ENCODE measurements at places on chromosomes 3 and 15.

DNA sequence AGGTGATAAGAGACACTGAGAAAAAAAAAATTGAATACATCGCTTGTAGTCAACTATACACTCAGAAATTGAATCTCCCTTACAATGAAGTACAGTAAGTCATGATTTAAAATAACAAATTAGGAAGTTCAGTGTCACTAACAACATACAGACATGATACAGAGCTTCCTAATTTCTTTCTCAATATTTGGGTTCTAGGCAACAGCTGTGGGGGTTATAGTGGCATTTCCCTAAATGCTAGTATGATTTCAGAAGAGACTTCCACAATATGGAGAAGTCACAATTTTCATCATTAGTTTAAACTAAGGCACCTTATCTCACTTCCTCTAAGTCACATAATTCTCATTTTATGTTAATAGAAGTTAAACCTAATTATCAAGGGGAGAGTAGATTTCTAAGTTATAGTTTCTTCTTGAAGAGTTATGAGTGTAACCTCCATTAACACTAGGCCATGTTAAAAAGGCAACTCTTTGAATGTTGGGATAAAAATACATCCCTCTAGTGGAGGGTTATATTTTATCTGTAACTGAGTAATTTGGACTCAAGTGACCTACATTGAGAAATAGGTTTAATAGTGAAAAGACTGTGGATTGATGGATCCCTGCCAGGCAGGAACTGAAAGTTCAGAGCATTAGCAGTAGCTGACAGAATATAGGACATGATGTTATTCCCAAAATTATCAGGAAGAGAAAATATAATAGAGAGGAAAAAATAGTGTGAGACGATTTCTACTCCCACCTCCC is 286.0 kb upstream of the SUCLG2 start:
- DNase-seq: no peak

DNA sequence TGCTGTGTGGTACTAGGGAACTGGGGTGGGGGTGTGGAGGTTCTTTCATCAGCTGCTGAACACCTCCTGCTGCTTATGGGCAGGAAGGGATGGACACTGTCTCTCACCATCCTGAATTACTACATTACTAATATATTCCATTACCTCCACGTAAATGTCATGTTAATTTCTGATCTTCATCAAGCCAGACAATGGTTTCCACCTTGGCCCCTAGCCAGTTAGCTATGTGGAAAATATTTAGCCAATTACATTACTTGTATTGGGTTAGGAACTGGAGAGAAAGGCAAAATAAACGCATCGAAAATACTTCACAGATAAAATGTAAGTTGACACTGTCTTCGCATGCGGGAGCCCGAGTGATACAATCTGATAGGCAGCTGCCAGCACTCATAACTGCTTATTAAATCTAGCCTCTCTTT is 95.1 kb downstream of the FOXP1 start:
- DNase-seq: no peak

- DNase-seq: no peak
Measured at GRCh38 chr15:101501703-101502373, 12.3 kb upstream of the PCSK6 start.

GRCh38 chr3:109356442-109357155 is 19.3 kb upstream of the DPPA4 start:
- DNase-seq: no peak

DNA sequence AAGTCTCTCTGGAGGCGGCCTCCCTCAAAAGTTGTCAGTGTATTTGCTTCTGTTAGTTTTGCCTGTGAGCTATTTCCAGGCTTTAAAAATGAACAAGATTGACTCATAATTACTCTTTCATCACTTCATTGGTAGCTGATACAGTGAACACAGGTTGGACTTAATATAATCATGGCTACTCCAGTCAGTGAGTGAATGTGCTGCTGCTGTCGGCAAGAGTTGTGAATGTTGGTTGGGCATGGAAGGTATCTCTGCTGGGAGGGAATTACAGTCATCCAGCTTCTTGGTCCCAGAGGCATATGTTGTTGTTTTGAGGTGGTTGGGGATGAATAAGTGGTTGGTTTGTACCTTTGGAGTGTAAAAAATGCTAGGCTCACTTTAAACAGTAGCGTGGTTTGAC is 11.5 kb downstream of the TCF12 start:
- DNase-seq: no peak

DNA sequence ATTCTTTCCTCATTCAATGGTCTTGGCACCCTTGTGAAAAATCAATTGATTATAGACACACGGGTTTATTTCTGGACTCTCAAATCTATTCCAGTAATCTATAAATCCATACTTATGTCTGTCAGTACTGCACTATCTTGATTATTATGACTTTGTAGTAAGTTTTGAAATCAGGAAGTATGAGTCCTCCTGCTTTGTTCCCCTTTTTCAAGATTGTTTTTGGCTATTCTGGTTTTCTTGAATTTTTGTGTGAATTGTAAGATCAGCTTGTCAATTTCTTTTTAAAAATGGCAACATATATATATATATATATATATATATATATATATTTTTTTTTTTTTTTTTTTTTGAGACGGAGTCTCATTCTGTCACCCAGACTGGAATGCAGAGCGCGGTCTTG is 32.3 kb upstream of the CFAP20DC start:
- DNase-seq: no peak

DNA sequence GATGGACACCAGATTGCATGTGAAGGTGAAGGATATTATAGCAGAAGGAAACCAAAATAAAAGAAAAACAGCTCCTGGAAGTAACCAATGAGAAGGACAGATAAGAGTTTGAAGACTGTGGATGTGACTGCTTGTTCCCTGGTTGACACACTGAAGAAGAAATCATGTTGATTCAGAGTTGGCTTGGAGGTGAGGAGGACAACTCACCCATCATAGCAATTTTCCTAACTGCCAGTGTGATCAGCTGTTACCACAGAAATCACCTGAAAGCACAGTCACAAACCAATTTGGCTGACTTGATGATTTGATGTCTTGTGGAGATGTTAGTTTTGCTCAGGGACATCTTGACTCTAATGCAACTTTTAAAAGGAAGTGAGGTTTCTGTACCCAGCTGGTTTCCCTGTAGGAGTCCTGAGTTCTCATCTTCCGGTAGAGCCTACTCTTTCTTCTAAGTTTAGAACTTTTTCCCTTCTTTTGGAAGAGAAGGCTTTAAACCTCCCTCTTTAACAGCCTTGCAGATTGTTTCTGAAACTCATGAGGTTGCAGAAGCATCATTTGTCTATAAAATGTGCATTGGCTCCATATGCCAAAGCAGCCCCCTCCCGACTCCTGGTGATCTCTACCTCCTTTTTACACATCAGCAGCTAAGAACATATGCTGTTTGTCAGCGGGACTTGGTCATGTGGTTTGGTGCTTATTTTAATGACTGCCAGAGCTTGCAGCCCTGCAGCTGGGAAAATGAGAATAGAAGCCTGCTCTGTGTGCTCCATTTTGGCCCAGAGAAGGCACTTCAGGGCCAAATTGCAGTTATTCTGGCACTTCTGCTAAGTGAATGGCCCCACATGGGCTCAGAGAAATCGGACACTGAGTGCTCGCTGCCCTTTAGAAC is 10.3 kb downstream of the ATG7 start:
- peak; percentile 80 for DNase-seq

- DNase-seq: no peak
Measured at GRCh38 chr3:195001261-195001660, 269.7 kb downstream of the XXYLT1 start.

DNA sequence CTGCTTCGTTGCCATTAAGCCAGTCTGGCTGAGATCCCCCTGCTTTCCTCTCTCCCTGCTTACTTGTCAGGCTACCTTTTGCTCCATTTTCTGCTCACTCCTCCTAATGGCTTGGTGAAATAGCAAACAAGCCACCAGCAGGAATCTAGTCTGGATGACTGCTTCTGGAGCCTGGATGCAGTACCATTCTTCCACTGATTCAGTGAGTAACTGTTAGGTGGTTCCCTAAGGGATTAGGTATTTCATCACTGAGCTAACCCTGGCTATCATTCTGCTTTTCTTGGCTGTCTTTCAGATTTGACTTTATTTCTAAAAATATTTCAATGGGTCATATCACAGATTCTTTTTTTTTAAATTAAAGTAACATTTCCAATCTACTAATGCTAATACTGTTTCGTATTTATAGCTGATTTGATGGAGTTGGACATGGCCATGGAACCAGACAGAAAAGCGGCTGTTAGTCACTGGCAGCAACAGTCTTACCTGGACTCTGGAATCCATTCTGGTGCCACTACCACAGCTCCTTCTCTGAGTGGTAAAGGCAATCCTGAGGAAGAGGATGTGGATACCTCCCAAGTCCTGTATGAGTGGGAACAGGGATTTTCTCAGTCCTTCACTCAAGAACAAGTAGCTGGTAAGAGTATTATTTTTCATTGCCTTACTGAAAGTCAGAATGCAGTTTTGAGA is 25.0 kb downstream of the CTNNB1 start:
- no peak for DNase-seq

DNA sequence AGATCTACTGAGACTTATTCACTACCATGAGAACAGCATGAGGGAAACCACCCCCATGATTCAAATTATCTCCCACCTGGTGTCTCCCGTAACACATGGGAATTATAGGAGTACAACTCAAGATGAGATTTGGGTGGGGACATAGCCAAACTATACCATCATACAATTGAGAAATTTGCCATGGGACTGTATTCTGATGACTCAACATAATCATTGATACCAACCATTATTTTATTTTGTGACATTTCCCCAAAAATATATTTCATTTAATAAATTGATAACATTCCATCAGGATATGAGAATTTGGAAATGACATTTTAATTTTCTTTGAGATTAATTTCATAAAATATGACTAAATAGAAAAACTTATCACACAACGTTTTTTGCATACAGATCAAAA is 96.6 kb upstream of the MDFIC2 start:
- no peak for DNase-seq

DNA sequence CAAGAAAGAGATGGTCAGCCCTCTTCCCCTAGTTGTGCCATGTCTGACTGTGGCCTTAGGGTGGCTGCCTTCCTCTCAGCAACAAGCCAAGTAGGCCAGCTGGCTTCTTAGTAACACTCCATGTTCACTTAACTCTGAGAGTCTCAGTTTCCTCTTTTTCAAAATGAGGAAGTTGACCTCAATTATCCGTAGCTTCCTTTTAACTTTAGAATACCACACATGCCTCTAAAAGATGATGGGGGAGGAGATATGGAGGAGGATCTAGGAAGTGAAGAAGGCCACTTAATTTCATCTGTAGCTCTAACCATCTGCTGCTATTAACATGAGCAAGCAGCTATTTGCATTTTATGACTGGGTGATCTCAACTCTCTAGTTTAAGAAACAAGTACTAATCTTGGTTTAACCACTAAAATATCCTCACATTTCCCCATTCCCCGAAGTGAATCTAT is 32.9 kb downstream of the CD200R1L start:
- no peak for DNase-seq

DNA sequence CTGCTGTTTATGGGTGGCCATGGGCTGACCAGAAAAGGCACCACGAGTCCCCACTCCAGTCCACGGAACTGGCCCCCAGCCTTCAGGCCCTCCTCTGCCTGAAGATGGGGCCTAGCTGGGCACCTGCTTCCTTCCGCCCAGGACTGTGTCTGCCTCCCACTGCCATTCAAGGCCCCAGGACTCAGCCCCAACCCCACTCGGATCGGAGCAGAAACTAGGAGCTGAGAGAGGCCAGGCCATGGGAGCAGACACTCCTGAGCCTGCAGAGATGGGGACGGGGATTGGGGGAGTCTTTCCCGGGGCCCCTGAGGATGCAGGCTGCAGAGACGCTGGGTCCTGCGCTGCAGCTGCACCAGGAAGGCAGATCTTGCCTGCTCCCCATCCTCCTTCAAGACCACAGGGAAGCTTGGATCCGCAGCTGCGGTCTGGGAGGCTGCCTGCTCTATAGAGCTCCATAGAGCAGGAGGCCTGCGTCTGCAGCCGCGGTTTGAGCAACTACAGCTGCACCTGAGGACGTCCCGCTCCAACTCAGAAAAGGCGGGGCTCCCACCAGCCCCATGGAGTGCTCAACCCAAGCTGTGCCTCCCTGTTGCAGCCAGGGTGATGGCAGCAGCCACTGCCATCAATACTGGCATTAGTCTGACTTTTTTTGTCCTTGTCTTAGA is 383.9 kb upstream of the TMCO5A start:
- DNase-seq: no peak

GRCh38 chr3:128289534-128289933 is 136.3 kb downstream of the EEFSEC start:
- no peak for DNase-seq

DNA sequence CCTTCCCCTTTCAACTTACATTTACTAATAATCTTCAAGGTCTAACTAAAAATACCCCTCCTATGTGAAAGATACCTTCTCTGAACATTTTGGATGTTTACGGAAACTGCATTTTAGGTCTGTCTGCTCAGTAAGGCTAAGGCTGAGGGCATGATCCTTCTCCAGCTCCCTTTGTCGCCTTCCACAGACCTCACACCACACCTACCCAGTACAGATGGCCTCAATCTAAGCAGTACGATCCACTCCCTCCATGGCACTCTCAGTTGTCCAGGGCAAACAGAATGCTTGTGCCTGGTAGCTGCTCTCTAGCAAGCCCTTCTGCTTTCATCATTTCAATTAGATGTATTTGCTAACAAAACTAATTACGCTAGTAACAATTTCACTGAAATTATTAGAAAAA is 178.3 kb downstream of the CNTN3 start:
- DNase-seq: no peak

GRCh38 chr15:43998607-43999006 is 171.8 kb downstream of the WDR76 start:
- DNase-seq: no peak

DNA sequence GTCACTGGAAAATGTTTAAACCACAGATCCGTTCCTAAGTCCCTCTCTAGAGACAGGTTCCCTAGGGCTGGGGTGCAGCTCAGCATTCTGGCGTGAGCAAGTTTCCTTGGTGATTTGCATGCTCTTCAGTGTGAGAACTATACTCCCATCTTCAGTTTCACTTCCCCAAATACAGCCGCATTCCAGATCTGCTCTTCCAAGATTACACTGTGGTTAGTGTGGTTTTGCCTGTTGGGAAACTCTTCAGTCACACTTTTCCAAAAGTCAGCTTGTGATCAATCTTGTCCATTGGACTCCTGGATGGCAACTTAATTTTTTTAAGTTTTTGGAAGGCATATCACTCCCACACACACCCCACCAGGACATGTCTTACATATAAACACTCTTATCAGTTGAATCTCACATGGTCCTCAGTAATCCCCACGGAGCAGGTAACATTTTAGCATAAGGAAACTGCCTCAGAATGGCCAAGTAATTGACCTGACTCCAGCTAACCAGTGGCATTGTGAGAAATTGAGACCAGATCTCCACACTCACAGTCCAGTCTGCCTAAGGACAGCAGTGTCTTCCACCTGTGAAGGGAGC is 33.5 kb upstream of the PTPN23 start:
- no peak for DNase-seq

GRCh38 chr15:33934921-33935320 is 33.4 kb upstream of the CHRM5 start:
- DNase-seq: no peak
